ENCODE measurements at places on chromosomes 11 and 22.

GRCh38 chr11:130514851-130515250, 66.4 kb downstream of the ADAMTS15 start:
- no peak for DNase-seq

GRCh38 chr11:128182844-128183243, 404.5 kb downstream of the ETS1 start:
- DNase-seq = no peak

DNA sequence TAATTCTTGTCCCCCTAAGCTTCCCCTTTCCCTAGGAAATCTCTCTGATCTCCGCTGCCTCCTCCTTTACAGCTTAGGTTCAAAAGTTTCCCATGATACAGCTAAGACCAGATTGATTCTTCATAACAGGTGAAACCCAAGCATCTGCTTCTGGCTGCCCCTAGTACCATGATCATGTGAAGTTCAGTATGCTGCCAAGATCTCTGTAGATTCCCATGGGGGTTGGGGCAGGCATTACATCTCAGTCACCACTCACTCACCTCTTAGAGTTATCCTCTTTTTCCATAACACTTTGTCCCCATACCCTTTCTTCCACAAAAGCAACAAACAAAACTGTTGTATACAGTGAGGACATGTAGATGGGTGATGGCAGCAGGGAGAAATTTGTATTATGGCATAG, 44.0 kb downstream of the RRP8 start:
- DNase-seq = no peak

DNA sequence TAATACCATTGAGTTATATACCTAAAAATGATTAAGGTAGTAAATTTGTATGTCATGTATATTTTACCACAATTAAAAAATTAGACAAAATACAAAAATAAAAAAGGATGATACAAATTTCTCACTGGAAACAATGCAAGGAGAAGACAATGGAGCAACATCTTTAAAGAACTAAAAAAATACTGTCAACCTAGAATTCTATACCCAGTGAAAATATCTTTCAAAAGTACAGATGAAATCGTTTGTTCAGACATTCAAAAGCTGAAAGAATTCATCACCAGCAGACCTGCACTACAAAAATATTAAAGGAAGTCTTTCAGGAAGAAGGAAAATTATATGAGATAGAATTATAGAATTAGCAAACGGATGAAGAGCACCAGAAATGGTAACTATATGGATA, 9.8 kb upstream of the ASCL2 start:
- DNase-seq = no peak

DNA sequence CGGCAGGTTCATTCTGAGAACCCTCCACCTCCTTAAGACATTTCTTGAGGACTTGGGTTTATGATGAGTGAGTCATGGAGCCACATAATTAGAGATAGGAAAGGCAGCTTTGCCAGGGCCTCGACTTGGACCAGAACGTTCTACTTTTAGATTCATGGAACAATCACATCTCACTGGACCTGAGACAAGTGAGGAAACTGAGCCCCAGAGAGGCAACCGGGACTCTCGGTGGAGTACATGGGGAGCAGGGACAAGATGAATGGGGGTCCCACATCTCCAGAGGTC, 59.5 kb downstream of the LINC01488 start:
- DNase-seq = no peak

GRCh38 chr11:134532131-134532920, 120.3 kb upstream of the B3GAT1 start:
- DNase-seq = no peak

- no peak for DNase-seq
These were observed 41.8 kb upstream of the SPON1 start for GRCh38 chr11:13920756-13921155.

DNA sequence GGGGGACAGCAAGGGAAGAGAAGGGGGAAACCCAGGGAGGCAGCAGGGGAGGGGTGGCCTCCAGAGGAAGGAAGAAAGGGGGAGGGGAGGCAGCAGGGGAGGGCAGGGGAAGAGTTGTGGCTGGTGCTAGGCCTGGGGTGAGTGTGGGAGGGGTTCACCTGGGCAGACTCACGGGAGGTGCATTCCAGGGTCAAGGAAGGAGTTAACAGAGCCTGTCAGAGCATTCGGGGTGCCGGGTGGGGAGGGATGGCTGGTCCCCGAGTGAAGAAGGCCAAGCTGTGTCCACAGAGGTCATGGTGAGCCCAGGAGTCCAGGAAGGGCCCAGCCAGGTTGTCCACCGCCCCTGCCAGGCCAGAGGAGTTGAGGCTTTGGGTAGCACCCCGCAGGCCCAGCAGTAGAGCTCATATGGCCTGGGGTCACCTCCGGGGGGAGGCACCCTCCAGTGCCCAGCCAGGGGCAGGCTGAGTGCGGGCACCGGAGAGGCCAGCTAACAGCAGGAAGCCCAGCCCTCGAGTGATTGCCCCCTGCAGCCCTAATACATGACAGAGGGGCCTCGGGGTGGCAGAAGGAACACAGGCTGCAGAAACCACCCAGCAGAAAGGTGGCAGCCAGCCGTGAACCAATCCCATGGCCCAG, 31.1 kb upstream of the PPARA start:
- no peak for DNase-seq

DNA sequence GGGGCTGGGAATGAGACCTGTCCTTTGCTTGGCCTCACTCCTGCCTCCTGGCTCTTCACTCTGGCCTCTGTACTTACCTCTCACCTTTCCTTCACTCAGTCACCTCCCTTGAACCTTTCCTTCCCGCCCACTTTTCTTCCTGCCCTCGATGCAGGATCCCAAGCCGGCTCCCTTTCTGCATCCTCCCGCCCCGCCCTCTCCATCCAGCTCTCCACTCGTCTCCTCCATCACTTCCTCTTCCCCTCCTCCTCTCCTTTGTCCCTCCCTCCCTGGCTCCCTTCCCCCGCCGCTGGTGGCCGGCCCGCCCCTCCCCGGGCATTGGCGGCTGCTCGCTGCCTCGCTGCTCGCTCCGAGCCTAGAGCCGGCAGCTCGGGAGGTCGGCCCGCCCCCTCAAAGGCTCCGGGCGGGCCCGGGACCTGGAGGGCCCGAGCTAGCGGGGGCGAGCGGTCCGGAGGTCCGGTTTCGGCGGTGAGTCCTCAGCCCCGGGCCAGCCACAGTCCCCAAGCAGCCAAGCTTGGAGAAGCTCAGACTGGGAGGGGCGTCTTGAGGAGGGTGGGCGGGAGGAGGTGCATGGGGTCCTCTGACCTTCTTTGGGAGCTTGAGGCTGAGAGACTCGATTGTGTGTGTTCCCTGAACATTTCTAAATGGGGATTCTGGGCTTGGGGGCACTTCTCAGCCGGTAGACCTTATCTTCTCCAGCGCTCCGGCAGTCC, 13.8 kb downstream of the PHLDB1 start:
- no peak for DNase-seq

GRCh38 chr22:25696763-25697162, 45.2 kb upstream of the MYO18B start:
- DNase-seq = no peak

DNA sequence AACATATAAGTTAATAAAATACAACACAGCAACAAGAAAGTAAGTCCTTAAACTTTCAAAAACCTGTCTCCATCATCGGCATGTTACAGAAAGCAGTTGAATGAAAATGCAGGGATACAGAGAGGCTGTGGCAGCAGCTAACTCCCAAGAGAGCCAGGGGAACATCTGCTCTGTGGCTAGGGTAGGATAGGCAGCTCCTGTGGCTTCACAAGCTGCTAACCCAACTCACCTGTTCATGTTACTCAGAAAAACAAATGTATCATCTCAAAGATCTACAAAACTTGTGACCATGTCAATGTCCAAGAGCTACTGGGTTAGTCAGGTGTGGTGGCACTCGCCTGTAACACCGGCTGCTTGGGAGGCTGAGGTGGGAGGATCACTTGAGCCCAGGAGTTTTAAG, 15.2 kb upstream of the PLAAT3 start:
- DNase-seq = no peak

GRCh38 chr22:31124811-31125465, 2.2 kb downstream of the INPP5J start:
- no peak for DNase-seq

DNA sequence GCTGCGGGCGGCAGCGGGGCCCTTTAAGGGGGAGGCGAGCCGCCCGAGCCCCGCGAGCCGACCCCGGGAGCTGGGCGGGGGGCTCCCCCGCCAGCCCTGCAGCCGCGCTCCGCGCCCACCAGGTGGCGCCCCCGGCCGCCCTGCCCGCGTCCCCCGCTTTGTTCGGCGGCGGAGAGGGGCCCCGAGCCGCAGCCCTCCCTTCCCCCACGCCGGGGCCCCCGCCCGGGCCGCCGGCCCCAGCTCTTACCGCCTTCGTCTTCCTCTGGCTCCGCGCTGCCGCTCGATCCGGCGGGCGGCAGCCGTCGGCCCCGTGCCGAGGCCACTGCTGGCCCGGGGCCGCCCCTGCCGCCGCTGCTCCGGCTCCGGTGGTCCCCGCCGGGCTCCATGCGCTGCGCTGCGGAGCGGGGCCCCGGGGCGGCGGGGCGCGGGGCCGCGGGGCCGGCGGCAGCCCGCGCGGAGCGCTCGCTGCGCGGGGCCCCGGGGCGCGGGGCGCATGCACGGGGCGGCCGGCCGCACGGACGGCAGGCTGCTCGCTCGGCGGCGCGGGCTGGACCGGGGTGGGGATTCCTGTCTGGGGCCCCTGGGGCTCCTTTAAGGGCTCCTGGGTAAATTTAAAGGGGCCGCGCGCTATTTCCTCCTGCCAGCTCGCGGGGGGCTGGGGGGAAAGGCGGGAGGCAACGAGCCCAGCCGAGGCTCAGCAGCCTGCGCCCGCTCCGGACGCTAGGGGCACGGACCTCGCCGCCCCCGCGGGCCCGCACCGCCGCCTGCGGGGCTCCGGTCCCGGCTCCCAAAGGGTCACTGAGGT, at the start of gene ZFTA:
Gene ZFTA, minus strand, starts transcription at position 539 of the 805 bp plus-strand sequence. Its CDS starts 153 bp downstream, at position 386.
- DNase-seq = peak; percentile 49

- DNase-seq = no peak
These were observed 16.0 kb upstream of the B4GALNT4 start for GRCh38 chr11:353179-353873.

GRCh38 chr11:130216591-130217132, 57.1 kb downstream of the ST14 start:
- no peak for DNase-seq

DNA sequence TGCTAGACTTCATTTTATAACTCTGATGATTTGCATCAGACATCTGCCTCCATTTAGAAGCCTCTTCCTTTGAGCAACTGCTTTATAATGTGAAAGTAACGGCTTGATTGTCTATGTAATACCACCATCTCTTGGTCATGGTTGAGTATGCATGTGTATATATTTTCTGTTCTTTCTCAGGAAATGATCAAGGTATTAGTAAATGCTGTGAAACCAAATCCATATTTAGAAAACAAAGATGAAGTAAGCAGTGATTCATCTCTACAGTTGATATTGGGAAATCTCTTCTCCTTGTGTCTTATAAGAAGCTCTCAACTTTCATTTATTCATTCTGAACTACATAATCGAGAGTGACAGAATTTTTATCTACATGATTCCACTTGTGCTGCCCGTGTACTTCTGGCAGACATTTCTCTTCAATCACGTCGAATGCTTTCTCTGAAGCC, 104.6 kb upstream of the ANO3 start:
- no peak for DNase-seq

GRCh38 chr11:82979824-82980223, 78.3 kb downstream of the DDIAS start:
- DNase-seq = no peak

GRCh38 chr22:50476868-50477267, 2.0 kb upstream of the SBF1 start:
- DNase-seq = no peak

GRCh38 chr11:120310870-120311269, 14.2 kb upstream of the TLCD5 start:
- DNase-seq = no peak

Measured in T-helper 2 cell (primary cell).